ENCODE measurements at places on chromosomes 12 and 14.

DNA sequence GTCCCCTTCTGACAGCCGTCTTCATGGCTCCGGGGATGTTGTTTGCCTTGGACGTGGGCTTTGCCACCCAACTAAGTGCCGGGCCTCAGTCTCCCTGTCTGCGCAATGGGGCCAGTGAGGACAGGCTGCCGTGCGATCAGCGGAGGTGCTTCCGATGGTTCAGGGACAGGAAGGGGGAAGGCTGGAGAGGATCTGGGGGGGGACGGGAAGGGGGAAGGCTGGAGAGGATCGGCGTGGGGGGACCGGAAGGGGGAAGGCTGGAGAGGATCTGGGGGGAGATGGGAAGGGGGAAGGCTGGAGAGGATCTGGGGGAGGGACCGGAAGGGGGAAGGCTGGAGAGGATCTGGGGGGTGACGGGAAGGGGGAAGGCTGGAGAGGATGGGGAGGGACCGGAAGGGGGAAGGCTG, 3.4 kb downstream of the MMP17 start:
- DNase-seq: no peak

GRCh38 chr12:54561164-54561563, 11.8 kb downstream of the PDE1B start:
- DNase-seq: no peak

- DNase-seq: no peak
Measured at GRCh38 chr14:74864198-74864597, 11.7 kb downstream of the PROX2 start.

DNA sequence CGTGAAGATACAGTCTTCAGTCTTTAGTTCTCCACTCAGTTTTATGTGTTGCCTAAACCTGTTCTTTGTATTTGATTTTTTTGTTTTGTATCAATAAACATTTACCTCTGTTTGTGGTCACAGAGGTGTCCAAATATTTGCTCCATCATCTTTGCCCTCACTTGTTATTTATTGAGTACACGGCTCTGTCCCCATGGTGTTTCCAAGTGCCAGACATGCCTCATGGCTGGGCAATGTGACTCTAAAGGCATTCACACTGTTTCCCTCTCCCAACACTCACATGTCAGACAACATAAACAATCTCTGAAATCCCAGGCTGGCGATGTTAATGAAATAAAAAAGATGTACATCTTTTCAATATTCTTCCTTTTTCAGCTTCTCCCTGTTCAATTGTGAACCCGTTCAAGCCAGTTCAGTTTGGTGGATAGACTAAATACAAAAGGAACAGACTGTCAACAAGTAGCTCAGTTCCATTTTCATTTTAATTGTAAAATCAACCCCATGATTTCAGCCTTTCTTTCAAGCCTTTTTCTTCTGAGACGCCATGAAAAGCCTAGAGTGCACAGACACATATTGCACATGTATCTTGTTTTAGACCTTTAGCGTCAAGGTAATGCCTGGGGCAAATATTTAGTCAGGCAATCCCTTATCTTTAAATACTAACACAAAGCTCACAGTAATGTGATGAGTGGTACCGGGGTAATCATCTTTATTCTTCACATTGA, 680.7 kb downstream of the GALC start:
- DNase-seq: no peak

DNA sequence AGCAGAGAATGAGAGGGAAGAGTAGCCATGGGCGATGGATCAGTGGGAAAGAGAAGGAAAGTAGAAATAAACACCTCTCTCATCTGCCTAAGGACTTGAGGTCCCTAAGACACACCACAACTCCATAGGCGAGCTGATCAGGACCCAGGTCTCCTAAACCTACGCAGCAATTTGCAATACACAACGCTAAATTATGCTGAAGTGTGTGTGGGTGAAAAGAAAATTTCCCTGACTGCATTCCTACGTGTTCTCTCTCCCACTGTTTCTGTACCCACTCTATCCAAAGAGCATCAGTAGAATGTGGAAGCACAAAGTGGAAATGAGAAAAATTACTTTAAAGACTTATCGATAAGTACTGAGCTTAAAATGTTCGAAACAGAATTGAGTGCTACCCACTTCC, 88.9 kb downstream of the RPS29 start:
- no peak for DNase-seq

DNA sequence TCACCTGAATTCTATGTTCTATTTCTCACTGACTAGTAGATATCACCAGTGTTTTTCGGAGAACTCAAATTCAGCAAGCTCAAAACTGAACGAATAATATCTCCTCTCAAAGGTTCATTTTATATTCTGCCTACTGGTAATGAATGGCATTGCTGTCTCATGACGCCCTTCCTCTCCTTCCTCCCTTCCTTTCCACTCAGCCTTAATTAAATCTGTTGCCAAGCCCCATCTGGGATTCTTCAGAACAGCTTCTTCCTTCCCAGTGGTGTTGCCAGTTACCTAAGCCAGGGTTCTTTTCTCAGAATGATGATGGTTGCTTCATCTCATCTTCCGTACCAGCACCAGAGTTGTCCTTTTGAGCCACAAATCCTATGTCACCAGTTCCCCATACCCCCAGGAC, 143.2 kb downstream of the SYNE2 start:
- DNase-seq: no peak

- DNase-seq: no peak
Measured at GRCh38 chr14:90678420-90678819, 137.8 kb downstream of the TTC7B start.

DNA sequence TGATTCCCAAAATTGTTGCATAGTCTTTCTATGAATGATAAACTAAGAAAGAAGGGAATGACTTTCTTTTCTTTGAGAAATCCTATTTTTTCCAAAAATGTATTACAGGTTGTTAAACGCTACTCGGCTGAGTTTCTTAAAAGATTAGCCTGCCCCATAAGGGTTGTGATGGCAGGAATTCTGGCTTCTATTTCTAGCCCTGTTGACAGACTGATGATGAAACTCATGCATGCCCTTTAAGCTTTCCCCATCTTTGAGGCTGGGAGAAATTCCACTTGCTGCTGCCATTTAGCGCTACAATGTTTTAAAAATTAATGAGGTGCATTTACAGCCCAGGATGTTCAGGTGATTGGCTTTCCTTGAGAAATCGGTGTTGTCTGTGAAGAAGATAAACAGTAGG, 33.2 kb upstream of the RASSF3 start:
- no peak for DNase-seq

GRCh38 chr12:57514720-57515407, 5.5 kb downstream of the DDIT3 start:
- no peak for DNase-seq

- DNase-seq: no peak
Measured at GRCh38 chr12:107593713-107594381, 91.8 kb upstream of the PWP1 start.

Data from stimulated activated CD4-positive, alpha-beta T cell treated with anti-CD3 and anti-CD28 coated beads, Interleukin-4, amount 100 ng/mL, for 1 hour (primary cell).